Right lung (tissue), 10 donors: ENCODE measurements at places on chromosomes 6 and 20. TPM values are rescaled to one million over a fixed set of nuclear protein-coding genes. Genes with fewer than 3 reads are reported as not detected.

DNA sequence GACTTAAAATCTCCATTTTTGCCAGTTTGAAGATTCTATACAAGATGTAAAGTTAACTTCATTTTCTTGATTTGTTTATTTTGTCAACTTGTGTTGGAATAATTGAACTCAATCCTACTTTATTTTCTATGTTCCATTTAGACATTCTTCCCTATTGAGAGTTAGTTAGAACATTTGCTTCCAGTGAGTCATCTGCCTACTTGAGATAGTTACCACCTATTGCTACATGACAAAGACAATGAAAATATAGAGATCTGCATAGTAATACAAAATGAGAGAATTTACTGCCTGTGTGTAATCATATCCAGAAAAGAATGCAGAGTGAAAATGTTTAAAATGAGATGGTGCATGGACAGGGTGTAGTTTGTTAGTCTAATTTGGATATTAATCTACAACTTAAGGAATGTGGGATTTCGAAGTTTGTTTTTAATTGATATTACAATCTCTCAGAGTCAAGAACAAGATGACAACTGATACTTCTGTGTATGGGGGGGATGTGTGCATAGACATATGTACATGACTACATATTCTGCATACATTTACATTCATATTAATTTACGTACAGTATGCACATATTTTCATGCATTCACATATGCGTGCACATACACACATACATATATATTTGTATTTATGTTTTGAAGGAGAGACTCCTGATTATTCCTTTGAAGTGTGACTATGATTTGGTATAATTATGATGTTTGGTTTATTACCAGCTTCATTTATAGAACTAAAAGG is 420.1 kb downstream of the NKAIN2 start:
- DNase-seq, result no peak

- peak; percentile 70 for DNase-seq
These were observed 345.8 kb upstream of the PRND start for GRCh38 chr20:4375881-4376280.

GRCh38 chr6:164996838-164997237 is 312.6 kb downstream of the C6orf118 start:
- DNase-seq, result no peak

Gene ZC3H12D
- polyA plus RNA-seq, result 0.84 TPM

Gene SPAG4
- 2.0 TPM for polyA plus RNA-seq

Gene ENPP4
- polyA plus RNA-seq, result 15.1 TPM

Gene PNLDC1
- polyA plus RNA-seq, result 0.30 TPM

Gene HFE
- polyA plus RNA-seq, result 10.6 TPM
